ENCODE measurements at places on chromosomes 7 and 10.
A peak's percentile ranks its signal among the peaks of the same experiment; 100 is the strongest.

GRCh38 chr7:105210721-105211205 is 178.0 kb downstream of the SRPK2 start:
- no peak for DNase-seq

- DNase-seq = no peak
These were observed 108.1 kb downstream of the CFTR start for GRCh38 chr7:117587931-117588330.

GRCh38 chr7:18290223-18290622 is 205.3 kb upstream of the HDAC9 start:
- DNase-seq = peak; percentile 43

DNA sequence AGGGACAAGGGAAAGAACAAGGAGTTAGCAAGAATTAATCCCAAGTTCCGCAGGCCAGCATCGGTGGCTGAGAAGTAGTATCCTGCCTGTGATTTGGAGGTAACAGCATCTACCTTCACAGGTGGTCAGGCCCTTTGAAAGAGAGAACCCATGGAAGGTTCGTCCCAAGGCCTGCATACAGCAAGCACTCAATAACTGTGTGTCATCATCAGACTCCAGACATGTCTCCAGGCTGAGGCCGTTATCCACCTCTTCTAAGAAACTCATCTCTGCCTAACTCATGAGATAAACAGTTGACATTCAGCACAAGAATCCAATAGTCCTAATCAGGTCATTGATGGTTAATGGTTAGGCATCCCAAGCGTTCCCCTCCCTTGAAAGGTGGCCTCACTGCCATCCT is 45.0 kb downstream of the CTBP2 start:
- DNase-seq = no peak

DNA sequence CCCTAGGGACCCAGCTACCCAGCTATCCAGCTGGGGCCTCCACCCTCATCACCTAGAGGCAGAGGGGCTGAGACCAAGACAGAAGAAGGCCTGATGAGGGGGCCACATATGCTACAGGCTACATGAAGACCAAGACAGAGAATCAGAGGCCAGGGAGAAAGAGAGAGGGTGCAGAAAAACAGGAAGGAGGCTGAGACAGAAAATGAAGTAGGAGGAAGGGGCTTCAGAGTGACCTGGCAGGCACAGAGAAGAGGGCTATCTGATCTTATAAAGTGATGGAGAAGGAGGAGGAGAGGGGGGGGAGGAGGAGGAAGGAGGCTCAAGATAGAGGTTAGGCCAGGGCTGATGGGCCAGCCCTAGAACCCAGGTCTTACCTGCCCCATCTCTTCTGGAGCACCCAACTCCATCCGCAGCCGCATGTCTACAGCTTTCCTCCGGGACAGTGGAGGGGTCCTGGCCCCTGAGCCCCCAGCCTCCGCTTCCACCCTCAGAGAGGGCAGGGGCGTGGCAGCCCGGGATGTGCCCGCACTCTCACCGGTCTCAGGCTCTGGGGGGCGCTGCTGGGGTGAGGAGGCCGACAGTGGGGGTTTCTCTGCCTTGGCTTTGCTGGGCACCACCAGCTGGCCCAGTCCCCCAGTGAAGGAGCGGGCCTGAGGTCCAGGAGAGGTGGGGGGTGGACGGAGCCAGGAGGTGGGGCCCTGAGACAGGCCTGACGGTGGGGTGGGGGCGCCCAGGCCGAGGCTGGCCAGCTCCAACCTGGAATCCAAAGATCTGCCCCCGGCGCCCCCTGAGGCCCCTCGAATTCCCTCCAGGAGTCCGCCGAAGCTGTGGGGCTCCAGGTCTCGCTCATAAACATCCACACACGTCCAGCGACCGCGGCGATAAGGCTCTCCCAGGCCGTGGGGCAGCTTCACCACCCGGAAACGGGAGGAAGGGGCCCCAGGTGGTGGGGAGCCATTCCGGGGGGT is 1.8 kb downstream of the TSC22D4 start:
- no peak for DNase-seq

DNA sequence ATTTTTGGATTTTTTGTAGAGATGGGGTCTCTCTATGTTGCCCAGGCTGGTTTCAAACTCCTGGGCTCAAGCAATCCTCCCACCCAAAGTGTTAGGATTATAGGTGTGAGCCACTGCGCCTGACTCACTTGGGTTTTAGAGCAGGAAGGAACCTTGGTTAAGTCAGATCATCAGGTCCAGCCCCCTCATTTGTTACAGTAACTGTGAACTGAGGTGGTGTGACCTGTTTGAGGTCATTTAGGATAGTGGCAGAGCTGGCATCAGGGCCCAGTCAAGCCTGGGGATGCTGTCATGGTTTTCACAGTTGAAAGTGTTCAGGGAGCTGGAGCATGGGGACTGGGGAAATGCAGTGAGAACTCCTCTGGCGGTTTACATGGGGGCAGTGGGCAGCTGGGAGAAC is 159.6 kb downstream of the TAX1BP1 start:
- DNase-seq = no peak

GRCh38 chr10:66214721-66215404 is 711.0 kb upstream of the LRRTM3 start:
- no peak for DNase-seq

GRCh38 chr10:30154561-30154960 is 95.2 kb upstream of the JCAD start:
- DNase-seq = no peak

GRCh38 chr7:130473876-130474275 is 18.0 kb upstream of the MEST start:
- no peak for DNase-seq

DNA sequence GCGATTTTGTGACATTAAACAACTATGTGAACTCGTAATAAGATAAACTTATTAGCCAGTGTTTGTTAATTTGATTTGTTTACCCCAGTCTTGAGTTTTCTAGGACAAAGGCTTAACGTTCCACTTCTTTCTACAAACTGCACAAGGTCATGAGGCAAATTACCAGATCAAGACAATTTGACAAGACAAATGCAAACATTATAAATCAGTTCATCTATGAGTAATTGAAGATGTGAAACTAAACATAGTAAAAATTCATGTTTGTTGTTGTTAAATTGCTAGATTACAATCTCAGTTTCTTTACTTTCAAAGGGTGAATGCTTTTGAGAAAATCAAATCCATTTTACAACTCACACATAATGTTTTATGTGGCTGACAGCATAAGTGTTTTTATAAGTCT is 13.4 kb upstream of the ZNF804B start:
- DNase-seq = no peak

DNA sequence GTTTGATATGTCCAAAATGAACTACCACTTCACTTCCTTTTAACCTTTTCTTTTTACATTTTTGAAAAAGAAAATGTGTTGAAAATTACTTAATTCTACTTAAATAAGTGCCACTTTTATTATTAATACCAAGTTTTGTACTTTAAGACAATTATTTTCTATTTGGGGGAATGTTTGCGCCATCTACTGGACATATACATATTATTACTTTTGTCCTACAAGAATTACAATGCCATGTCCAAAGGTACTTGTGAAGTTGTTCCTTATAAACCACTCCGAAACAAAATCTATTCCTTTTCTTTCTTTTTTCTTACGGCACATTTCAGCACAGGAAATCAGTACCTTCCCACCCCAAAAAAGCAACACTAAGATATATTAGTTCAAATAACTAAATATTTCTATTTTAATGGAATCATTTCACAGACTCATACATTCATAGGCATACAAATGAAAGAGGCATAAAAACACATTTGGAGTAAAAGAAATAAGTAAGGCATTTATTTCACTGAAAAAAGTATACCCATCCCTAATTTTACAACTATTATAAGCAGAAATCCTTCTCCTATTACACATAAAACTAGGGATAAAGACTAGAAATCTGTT is 169.9 kb downstream of the RNF133 start:
- DNase-seq = no peak

DNA sequence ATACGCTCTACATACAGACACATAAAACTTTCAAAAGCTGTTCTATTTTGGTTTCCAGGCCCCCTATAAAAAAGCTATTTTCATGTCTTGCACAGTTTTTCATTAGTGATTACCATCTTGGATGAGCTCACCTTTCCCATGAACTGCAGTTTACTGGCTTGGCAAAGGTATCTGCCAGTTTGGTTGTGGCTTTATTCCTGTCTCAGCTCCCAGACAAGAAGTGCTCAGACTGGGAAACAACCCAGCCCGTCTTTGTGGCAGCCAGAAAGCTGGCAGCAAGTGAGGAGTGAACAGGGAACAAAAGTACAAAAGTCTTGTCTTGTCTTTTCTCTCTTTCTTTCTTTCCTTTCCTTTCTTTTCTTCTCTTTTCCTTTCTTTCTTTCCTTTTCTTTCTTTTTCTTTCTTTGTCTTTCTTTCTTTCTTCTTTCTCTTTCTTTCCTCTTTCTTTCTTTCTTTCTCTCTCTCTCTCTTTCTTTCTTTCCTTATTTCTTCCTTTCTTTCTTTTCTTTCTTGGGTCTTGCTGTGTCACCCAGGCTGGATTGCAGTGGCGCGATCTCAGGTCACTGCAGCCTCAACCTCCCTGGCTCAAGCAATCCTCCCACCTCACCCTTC is 138.8 kb downstream of the CFAP58 start:
- DNase-seq = no peak

DNA sequence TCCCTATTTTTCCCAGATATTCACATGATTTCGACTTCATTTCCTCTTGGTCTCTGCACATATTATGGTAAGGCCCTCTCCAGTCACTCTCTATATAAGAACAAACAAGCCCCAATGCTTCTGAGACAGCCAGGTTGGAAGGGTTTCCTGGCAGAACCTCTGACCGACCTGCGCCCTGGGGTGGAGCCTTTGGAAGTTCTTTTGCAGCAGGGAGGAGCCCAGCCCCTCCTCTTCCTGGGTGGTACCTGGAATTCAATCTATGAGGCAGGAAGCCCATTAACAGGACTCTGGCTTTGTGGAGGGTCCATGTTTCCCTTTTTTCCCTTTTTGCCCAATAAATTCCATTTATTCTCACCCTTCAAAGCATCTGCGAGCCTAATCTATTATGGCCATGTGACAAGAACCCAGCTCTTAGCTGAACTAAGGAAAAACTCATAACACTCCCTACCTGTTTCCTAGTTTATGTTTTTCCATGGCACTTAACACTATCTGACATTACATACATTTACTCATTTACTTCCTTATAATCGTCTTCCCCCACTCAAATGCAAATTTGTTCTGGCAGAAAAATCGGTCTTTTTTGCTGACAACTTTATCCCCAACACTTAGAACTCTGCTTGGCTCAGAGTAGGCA is 92.5 kb upstream of the FRMD4A start:
- DNase-seq = no peak

DNA sequence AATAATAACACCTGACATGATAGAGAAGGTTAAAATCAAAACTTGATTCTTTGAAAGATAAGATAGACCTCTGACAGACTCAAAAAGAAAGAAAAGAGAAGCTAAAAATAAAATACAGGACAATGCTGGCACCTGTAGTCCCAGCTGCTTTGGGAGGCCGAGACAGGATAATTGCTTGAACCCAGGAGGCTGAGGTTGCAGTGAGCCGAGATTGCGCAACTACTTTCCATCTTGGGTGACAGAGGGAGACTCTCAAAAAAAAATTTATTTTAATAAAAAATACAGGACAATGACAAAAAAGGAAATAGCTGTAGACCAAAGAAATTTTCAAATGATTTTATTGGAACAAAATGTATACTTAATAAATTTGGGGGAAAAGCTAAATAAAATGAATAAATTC is 263.2 kb downstream of the SDK1 start:
- DNase-seq = no peak

GRCh38 chr7:157471259-157472125 is 134.7 kb downstream of the DNAJB6 start:
- no peak for DNase-seq

DNA sequence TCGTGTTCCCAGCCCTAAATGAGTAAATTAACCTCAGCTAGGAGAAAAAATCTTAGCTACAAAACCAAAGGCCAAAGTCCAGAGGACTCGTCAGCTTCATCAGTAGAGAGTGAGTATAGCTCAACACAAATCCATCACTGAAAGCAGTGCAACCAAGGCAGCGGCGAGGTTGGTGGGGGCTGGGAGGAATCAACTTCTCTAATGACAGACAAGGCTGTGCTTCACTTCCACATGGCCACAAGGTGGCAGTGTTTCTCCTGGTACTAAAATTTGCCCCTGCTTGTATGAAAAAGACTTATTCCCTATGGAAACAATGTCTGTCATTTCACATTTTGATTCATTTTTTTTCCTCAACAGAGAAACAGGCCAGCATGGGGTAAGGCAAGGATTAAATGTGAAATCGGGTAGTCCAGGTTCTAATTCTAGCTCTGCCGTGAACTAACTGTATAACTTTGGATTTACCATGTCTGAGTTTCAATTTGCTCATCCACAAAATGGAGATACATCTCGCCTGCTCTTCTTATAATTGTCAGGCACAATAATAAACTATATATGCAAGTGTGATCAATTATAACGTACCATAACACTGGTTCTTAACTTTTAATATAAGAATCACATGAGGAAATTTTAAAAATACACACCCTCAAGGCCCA is 39.3 kb downstream of the FAS start:
- DNase-seq = no peak

- DNase-seq = no peak
These were observed 127.4 kb upstream of the AGR3 start for GRCh38 chr7:17009007-17009719.

DNA sequence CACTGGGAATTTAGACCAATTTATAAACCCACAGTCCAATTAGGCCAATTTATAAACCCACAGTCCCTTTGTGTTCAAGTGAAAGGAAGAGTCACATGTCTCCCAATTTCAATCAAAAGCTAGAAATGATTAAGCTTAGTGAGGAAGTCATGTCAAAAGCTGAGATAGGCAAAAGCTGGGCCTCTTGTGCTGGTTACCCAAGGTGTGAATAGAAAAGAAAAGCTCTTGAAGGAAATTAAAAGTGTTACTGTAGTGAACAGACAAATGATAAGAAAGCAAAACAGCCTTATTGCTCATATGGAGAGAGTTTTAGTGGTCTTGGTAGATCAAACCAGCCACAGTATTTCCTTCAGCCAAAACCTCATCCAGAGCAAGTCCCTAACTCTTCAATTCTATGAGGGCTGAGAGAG is 245.0 kb downstream of the HDAC9 start:
- no peak for DNase-seq

DNA sequence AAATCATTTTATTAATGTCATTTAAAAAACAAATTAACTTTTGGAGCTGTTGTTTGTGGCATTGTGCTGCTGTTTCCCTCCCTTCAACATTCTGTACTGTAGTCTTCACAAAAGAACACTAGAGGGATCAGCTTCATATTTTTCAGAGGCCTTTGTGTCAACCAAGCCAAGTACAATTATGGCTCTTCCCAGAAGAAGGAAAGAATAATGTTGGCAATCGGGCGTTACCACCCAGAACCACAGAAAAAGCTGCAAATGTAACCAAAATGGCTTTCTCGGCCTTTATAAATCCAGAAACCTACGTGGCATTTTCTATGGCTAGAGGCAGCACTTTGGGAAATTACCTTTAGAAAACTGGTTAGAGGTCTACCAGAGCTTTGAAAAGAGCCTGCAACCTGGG is 98.8 kb upstream of the COL1A2 start:
- DNase-seq = no peak

All from SIG-M5 (cell line).